ENCODE measurements at places on chromosomes 6 and 20.

GRCh38 chr6:142419071-142419470 is 117.3 kb downstream of the ADGRG6 start:
- DNase-seq = no peak

- DNase-seq = no peak
Measured at GRCh38 chr20:58605292-58606065, 45.6 kb upstream of the STX16 start.

DNA sequence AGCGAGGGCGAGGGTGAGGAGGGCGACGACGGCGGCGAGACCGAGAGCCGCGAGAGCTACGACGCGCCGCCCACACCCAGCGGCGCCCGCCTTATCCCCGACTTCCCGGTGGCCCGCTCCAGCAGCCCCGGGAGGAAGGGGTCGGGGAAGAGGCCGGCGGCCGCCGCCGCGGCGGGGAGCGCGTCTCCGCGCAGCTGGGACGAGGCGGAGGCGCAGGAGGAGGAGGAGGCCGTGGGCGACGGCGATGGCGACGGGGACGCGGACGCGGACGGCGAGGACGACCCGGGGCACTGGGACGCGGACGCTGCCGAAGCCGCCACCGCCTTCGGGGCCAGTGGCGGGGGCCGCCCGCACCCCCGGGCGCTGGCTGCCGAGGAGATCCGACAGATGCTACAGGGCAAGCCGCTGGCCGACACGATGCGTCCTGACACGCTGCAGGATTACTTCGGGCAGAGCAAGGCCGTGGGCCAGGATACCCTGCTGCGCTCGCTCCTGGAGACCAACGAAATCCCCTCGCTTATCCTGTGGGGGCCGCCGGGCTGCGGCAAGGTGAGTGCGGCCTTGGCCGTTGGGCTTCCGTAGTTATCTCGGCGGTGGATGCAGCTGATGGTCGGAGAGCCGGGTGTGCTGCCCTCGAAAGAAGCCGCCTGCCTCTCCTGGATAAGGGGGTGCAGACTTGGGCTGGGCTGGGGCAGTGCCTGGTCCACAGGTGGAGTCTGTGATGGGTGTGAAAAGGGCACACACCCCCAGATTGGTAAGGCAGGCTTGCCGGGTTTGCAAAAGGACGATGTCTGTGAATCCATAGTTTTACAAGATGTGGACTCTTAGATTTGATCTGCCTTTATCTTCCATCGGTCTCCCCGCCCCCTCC is 938 bp downstream of the WRNIP1 start:
- DNase-seq = no peak

GRCh38 chr6:31139599-31139998 is 733 bp upstream of the PSORS1C2 start:
- DNase-seq = no peak

DNA sequence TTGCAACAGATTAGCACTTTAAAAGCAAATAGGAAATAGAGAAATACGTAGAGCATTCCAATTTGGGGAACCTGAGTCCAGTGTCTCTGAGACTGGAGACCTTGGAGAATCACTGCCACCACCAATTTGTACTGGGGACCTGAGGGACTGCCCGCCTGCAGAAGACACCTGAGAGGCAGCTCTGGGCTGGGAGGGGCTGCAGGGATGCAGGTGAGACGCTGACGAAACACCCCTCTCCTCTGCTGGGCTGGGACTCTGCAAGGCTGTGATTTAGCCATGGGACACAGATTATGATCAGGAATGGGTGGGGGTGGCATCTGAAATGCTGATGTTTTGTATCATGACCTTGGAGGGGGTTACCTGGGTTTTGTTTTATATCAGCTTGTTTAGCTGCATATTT is 7.0 kb upstream of the APMAP start:
- DNase-seq = no peak

- no peak for DNase-seq
Measured at GRCh38 chr6:47743744-47744143, 38.1 kb upstream of the OPN5 start.

DNA sequence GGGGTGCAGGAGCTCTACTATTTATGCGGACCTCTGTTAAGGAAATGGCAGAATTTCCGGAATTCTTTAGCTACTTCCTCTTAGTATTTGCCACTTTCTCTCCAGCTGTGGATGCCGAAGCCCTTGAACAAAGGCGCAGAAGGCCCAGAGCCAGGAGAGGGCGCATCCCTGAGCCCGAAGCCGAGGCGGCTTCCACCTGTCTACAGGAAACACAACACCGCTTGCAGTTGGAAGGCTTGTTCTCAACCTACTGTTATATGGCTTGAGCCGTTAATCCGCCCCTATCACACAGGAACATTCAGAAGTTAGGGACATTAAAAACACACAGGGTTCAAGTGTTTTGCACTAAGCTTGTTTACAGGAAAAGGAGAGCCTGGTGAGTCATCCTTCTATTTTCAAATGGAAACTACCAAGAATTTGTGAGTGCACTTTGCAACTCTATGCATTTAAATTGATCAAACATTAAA is 417.1 kb downstream of the BCKDHB start:
- no peak for DNase-seq

DNA sequence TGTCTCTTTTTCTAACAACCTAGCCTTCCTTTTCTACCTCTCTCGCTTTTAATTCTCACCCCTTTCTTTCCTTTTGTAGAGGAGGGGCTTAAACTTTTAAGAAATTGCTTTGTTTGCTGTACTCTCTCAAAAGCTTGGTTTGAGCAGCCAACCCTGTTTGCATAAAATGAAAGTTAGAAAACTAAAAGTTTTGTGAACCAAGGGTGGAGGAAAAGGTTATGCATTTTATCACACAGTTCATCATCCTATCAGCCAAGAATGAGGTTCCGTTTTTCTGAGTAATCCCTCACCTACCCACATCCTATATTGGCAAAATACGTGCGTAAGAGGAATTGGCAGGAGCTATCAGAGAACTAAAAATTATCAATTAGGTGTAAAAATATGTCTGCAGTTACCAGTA is 42.8 kb upstream of the LOC128125822 start:
- no peak for DNase-seq

- DNase-seq = peak; percentile 4
Measured at GRCh38 chr6:76774781-76775384, 688.4 kb downstream of the HTR1B start.

DNA sequence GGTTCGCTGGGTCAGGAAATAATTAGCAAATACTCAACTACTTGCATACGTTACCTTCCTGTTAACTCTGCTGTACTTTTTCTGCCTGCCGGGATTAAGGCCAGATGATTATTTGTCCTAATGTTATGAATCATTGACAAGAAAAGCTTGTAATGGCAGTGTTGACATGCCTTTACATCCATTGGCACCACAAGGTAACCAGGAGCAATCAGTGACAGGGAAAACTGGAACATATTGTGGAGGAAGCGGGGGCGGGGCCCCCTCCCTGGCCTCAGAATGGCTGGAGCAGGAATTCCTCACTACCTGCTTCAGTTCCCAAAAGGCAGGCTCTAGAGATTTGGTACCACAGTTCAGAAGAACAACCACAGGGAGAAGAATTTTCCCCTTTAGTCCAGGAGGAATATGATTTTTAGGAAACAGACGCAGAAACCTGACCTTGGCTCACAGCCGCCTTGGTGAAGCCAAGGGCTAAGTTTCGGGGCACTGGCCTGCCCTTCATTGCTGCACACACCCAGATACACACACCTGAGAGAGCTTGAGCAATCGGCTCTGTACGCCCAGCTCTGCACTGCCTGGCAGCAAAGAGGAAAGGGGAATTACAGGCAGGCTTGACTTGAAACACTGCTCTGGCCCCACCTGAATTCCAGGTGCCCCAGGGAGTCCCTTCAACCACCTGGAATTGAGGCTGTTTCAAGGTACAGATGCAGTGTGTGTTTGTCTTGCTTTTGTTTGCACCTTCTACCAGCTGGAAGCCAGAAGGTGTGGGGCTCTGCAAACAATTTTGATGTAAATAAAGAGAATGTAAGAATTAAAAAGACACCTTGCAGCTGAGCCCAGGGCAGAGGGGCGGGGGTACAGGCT is 89.8 kb downstream of the MYB start:
- peak; percentile 15 for DNase-seq

- peak; percentile 34 for DNase-seq
Measured at GRCh38 chr20:59985864-59986263, 27.6 kb downstream of the CDH26 start.

GRCh38 chr6:91387290-91388059 is 800.6 kb upstream of the MAP3K7 start:
- no peak for DNase-seq

DNA sequence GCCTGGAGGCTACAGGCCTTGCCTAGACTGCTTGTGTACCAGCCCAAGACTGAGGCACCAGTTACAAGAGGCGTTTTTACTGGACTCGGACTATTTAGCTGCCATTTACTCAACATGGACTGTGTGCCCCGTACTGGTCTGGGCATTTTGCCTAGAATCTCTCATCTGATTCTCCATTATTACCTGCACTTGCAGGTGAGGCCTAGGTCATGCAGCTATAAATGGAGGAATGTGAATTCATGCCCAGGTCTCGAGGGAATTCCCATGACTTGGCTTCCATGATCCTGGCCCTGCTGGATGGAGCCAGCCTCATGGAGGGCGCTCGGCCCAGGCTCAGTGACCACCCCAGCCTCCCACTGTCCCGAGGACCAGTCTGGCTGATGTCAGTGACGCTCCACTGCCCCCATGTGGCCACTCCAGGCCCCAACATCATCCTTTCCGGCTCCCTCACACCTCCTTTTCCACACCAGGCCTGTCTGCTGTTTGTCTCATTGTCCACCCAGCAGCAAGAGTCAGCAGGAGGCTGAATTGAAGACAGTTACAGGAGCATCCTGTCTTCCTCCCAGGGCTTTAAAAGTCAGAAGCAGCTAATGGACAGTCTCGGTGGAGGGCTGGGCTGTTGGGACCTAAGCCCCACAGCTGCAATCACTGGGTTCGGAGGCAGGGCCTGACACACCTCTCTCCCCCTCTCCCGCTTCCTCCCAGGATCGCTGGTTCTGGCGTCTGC is 8.7 kb downstream of the MMP24OS start:
- peak; percentile 27 for DNase-seq

DNA sequence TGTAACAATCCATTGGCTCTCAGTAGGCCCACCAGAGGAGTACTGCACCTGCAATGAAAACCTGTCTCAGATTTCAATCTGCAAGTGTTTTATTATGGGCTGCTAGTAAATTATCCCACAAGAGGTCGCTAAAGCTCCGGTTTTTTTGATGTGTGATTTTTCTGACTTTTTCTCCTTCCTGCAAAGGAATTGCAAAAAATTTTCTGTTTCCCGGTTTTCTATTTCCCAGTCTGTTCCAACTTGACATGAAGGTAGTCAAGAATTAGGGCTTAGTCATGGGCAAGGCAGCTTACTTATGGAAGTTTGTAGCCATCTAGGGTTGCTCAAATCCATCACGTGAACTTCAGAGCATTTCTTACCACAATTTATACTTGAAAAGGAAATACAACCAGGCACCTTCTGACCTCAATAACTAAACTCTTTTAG is 38.5 kb upstream of the AHI1 start:
- DNase-seq = peak; percentile 46

DNA sequence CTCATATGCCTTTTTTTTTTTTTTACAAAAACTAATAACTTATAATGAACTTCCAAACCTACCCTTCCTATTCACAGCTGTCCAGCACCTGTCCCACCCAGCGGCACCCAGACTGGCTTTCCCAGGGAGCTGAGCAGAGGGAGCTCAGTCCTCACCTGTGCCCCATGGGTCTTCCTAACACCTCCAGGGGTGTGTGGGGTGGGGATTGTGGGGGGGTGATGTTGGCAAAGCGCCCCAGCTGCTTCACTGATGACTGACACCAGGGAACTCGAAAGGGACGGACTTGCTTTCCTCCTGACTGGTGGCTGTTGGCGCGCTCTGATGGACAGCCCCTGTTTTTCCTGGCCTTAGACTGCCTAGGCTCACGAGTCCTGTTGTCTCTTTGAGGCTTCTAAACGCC is 14.2 kb upstream of the SYNJ2 start:
- DNase-seq = no peak

GRCh38 chr6:167733740-167734661 is 92.7 kb upstream of the AFDN start:
- peak; percentile 41 for DNase-seq

DNA sequence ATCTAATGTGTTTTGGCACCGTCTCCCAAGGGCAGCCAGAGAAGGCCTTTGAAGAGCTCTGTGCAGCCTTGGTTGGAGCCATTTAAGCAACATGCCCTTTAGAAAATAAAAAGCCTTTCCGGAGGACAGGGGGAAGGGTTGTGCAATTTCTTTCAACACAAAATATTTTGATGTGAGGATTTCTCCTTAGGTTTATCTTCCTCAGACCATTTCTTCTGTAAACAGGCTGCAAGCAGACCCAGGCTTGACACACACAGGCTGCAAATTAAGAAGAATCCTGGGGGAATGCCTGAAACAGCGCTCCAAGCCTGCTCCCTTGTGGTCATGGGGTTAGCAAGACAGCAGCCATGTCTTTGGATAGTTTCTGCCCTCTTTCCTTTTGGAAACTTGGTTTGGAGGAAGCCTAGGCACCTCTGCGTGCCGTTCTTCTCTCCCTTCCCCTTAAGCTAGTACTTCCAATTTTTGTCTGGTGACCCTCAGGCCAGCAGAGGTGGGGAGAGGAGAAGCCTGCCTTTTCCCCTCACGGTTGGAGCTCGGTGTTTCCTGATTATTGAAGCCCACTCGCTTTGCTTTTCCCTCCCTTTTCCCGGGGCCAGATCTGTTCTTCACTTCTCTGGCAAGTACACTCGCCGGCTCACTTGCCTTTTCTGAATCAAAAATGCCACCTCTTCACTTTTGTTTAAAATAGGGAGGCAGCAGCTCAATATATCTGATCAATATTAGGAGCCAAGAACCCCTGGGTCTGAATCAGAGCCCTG is 39.6 kb upstream of the NOX3 start:
- peak; percentile 72 for DNase-seq

DNA sequence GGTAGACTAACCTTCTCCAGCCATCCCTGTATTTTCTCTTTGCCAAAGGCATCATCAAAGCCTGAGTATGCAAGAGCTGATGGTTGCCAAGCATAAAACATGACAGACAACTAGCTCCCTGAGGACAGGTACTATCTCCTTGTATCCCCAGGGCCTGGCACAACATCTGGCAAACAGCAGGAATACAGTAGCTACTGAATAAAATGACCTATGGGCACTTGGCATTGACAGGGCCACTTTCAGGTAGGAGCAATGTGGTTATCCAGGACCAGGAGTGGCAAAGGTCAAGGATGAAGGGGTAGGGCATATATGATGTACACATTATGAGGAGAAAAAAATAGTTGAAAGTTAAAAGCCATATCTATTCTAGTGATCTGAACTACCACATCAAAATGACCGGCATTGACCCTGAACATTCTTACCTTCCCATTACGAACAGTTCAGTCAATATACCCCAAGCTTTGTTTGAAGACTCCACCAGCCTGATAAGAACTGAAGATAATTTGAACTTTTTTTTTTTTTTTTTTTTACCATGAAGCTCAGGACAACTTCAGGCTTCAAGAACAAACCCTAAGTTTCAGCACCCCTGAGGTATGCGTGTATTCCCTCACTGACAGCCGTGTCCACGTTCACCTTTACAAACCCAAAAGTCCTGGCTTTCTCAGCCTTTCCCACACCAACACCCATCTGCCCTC is 12.3 kb downstream of the ABHD12 start:
- DNase-seq = no peak
